ENCODE measurements at places on chromosomes 2 and 18.

GRCh38 chr2:144277622-144278354, 242.1 kb downstream of the ZEB2 start:
- no peak for DNase-seq

DNA sequence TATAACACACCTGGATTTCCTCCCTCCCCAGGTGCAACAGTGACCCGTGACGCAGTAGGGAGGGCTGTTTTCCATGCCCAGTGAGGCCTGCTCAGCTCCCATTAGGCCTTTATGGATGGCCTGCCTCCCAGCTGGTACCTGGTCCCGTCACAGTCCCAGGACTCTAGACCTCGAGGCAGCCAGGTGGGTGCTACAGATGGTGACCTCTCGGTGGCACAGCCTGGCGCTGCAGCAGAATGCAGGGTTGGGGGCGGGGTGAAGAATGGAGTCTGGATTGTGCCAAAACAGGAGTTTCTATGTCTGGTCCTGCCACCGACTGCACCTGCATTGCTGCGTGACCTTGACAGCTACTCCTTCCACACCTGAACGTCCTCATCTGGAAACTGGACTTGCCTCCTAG, 18.0 kb upstream of the YWHAQ start:
- no peak for DNase-seq

DNA sequence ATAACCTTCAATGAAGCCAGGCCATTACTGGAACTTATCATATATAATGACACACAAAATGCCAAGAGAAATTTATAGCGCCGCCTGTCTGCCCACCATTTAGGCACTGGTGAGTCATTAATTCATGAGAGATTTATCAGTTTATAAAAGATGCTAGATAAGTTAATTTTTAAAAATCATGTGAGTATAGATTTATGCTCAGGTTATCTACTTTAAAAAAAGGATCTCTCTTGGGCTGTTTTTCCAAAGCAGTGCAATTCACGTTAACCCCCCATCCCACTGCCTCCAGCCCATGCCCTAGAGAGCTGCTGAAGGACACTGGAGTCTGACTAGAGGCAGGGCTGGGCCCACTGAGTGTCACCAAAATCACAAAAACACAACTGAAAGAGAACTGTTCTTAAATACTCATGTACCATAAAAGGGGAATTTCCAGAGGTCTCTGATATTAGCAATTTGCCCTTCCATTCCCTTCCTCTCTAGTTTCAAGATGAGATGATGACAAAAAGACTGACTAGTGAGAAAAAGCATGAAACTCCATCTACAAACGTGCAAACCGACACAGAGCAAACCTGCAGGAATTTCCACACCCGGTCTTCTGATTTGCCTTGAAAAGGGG, 160.8 kb downstream of the BCL2 start:
- peak; percentile 28 for DNase-seq

DNA sequence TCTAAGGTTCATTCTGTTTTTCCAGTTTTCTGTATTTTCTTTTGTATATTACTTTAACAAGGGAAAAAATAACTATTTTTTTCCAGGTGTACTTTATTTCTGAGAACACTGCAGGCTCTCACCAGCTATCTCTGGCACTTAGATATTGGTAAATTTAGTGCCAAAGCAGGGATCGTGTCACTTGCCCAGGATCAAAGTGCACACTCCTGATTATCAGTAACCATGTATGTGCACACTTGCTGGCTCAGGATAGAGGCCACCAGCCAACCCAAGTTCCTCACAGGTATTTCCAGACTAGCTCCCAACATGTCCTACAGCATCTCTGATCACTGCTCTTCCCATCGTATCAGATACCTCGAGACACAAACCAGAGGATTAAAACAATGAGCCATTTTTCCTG, 5.8 kb upstream of the FZD5 start:
- DNase-seq, result no peak

- DNase-seq, result peak; percentile 91
Measured at GRCh38 chr2:11743846-11744553, 2.4 kb upstream of the LPIN1 start.

GRCh38 chr2:101230541-101231001, 22.1 kb upstream of the CNOT11 start:
- DNase-seq, result no peak

DNA sequence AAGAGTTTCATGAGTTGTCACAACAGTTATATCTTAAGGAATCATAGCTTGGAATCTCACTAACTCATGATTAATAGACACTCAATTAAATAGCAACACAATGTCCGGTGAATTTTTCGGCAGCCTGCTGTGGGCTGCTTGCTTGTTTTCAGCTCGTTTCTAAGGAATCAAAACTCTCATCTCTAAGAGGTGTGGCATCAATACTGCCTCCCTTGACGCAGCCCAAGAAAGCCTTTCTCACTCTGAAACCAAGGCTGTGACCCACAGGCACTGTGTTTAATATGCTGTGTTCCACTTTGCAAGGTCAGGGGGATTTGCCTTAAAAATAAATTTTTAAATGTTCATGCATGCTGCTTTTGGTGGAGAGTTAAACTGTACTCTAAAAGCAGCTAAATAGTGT, 5.4 kb downstream of the DCC start:
- DNase-seq, result no peak

DNA sequence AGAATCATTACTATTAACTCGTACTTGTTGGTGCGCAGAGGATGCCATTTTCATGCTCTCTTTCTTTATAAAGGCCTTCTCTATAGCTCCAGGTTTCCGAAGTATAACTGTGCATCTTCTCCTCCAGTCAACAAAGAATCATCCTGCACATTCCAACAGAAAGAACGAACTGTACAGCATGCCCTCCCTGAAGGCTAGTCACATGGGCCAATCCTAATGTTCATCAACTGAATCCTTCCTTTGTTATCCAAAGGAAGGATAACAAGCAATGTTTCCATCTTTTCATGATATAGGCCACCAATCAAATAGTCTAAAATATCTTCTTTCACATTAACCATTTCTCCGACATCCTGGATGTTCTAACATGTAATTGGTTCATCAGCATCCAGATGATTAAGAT, 66.9 kb upstream of the LDLRAD4 start:
- no peak for DNase-seq

- DNase-seq, result peak; percentile 75
Measured at GRCh38 chr2:14635391-14635871, 2.9 kb downstream of the LRATD1 start.

- no peak for DNase-seq
Measured at GRCh38 chr2:69139778-69140670, 127.0 kb downstream of the ANTXR1 start.

- DNase-seq, result no peak
Measured at GRCh38 chr2:47950340-47951301, 44.3 kb upstream of the FBXO11 start.

DNA sequence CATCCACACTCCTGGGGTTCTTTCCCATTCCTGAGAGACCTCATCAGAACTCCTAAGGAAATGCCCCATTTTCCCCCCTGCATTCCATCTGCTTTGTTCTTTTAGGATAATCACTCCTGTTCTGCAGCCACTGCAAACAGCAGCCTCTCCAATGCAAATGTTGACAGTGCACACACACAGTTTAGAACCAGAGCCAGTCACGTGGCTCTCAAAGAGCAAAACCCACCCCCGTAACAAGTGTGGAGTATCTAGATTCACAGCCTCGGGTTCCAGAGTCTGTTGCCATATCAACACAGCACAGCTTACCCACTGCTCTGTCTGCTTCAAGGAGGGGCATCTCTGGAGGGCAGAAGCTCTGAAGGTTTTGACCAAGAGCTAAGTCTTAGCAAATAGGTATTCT, 180.0 kb downstream of the NAPG start:
- DNase-seq, result no peak

- DNase-seq, result no peak
Measured at GRCh38 chr18:4236940-4237663, 218.0 kb downstream of the DLGAP1 start.

- no peak for DNase-seq
Measured at GRCh38 chr18:58615140-58616132, 13.5 kb downstream of the ALPK2 start.

DNA sequence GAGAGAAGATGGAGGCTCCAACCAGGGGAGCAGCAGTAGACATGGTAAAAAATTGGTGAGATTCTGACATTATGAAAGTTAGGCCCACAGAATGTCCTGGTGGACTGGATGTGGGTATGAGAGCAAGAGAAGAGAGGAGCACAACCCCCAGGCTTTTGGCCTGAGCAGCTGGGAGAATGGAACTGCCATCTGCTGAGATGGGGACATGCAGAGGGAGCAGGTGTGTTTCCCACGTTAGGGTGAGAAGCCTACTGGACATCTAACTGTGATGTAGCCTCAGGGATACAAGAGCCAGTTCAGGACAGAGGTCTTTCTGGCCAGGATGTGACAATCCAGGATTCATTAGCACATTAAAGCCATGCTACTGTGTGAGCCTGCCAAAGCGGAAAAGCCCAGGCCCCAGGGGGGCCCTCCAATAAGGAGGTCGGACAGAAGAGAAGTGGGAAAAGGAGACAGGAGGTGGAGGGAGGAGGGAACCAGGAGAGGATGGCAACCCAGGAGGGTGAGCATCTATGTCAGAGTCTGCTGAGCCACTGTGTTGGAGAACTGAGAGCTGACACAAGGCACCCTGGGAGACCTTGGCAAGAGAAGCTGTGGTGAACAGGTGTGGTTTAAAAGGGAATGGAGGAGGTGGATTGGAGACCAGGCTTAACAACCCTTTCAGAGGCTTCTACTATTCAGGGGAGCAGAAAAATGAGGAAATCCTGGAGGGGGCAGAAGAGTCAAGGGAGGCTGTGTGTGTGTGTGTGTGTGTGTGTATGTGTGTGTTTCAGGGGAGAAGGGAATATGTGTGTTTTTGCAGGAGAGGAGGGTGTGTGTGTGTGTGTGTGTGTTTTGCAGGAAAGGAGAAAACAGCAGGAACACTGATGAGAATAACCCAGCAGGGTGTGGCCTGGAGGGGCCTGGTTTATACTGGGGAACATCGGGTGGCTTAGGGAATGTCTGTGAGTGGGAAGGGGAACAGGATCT, 10.5 kb downstream of the CYB5A start:
- DNase-seq, result no peak

GRCh38 chr2:175606010-175606841, 395.8 kb downstream of the LNPK start:
- no peak for DNase-seq

DNA sequence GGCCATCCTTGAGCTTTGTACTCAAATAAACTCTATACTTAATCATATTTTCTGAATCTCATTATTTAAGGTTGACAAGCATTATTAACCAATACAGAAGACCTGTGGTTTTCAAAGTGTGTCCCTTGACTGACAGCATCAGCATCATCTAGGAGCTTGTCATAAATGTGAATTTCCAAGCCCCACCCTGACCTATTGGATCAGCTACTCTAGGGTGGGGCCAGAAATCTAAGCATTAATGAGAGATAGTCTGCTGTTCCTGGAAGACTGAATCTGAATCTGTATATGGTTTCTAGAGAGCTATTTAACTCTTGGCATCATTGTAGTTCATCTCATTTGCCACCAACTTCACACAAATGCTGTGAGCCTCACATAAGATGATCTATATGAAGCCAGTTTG, 86.6 kb downstream of the CD8B2 start:
- DNase-seq, result no peak

- DNase-seq, result no peak
Measured at GRCh38 chr2:84996909-84997308, 25.9 kb downstream of the KCMF1 start.

GRCh38 chr18:3156325-3156640, 63.5 kb downstream of the MYOM1 start:
- no peak for DNase-seq

DNA sequence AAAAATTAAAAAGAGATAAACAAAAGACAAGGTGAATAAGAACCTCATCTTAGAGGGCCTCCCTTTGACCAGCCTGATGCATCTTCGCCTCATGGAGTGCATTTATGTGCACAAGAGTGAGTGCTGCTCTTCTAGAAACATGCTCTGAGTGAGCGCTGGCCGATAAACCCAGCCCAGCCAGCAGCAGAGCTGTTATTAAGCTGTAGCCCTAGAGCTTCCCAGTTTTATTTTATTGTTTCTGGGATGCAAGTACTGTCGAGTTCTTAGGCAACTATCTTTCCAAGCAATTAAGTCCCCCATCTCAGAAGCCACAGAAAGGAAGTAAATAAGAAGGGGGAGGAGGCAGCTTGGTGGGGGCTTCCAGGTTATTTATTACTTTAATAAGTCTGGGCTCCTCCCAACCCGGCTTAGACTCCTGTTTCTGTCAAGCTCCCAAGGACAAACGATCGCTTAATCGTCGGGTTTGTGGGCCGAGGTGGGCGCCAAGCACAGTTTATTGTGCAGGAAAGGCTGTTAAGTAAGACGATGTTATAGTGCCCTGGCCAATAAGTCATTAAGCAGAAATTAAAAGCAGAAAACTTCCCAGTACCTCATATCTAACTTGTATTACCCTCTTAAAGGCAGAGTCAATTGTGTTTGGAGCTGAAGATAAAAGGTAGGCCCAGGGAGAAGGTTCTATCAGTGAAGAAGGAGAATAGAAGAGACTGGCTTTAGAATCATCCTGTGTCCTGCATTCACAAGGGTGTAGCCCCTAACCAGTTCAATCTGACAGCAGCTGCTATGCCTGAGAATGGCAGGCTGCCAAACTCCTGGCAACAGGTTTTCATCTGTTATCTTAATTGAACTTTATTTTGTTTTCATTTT, 176.3 kb downstream of the PIK3C3 start:
- DNase-seq, result no peak

DNA sequence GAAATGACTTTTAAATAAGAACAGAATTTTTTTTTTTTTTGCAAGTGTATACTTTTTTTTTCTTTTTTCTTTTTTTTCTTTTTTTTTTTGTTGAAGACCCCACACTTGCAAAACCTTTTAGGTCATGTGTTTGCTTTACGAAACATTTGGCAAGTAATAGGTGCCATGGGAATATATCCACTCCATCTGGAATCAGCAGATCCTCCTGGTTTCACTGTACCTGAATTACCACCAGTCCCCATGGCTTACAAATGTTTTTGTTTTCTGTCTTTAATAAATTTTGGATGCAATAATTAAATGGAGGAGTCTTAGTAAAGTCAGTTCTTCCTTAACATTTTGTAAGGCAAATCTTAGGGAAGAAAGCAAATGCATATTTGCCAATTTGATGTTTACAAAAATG, 559.7 kb upstream of the ZEB2 start:
- DNase-seq, result no peak

DNA sequence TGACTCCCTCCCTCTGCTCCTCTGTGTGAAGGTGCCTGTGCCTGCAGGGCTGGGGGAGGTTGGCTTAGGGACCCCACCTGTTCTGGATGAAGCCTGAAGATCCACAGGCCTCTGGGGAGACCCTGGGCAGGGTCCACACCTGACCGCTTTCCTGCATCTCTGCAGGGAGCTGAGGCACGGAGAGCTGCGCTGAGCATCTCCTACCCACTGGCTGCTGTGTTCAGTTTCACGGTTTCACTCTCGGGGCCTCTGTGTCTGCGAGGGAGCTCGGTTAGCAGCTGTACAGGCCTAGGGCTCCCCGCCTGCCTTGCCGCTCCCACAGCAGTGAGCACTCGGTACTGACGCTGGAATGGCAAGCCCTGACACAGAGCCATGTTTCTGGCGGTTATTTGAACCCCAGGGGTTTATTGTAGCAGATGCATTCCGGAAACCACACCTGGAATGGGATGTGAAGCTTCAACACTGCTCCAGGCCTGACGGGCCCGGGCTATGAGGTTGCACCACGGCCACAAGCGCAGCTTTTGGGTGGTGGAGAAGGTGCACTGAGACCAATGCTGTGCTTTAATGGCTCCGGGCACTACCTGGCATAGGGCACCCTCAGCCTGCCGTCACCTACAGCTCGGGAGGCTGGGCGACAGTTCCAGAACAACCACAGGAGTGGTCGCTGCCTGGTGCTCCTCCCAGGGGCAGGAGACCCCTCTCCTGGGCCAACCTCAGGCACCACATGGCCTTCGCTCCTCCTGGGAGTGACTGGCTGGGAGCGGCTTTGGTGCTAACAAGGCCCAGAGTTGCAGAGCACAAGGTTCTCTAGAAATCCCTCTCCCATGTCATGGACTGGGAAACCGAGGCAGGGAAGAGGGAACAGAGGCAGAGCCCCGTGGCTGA, 257.9 kb downstream of the NDUFA10 start:
- DNase-seq, result no peak

Measured in left forelimb (tissue), 1 donor.